ENCODE measurements at places on chromosomes 16 and 17. TPM values are rescaled to one million over a fixed set of nuclear protein-coding genes. Genes with fewer than 3 reads are reported as not detected.

The GAS7 gene
- total RNA-seq, result 9.7 TPM

The IGFALS gene
- 4.0 TPM for total RNA-seq

DNA sequence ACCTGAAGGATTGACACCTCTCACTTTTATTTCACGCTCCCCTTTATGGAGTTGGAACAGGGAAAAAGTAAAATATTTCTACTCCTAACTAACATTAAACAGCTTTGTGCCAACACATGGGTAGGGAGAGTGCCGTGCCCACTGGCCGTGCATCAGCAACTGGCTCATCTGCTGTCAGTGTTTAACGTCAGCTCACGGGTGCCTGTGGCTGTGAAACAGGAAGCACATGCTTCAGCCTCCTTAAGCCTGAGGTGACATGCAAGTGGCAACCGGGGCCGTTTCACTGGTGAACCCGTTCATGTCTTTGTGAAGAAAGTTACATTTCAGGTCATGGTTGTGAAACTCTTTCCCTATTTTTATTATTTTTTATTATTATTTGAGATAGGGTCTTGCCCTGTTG, 3.2 kb downstream of the SPG7 start:
- no peak for DNase-seq

GRCh38 chr16:60203525-60204124, 1469.5 kb upstream of the GOT2 start:
- no peak for DNase-seq

DNA sequence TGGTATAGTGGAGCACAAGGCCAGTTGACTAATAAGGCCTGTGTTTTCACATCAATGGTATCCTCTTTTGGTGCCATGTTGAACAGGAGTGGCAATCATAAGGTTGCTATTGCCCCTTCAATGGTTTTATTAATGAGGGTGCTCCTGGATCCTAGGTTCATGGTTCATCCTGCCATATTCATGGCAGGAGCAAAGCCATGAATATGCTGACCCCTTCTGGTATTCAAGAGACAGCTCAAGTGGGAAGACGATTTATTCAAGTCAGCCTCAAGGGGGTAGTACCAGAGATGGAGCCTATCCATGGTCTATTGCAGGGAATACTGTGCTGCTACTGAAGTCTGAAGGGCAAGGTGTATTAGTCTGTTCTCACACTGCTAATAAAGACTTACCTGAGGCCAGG, 2.6 kb downstream of the ABCA9 start:
- DNase-seq, result no peak
